DMS79 treated with DMSO at 0.1 percent for 48 hours (cell line): ENCODE measurements at places on chromosomes 2 and 18.
A peak's percentile ranks its signal among the peaks of the same experiment; 100 is the strongest.

GRCh38 chr2:37944268-37944667 lies 19.2 kb downstream of the RMDN2 start:
- no peak for DNase-seq

- no peak for DNase-seq
These were observed 128.4 kb downstream of the INO80D start for GRCh38 chr2:205957452-205958154.

GRCh38 chr18:49876536-49876935 lies 63.2 kb upstream of the ACAA2 start:
- no peak for DNase-seq

- DNase-seq = no peak
These were observed 73.3 kb downstream of the TXNL1 start for GRCh38 chr18:56565046-56565445.

- DNase-seq = no peak
These were observed 46.4 kb upstream of the RNF152 start for GRCh38 chr18:61939046-61939674.

- DNase-seq = no peak
These were observed 24.8 kb upstream of the TBC1D8 start for GRCh38 chr2:101175991-101176390.

- no peak for DNase-seq
These were observed 27.9 kb downstream of the GPC1 start for GRCh38 chr2:240463274-240463865.

DNA sequence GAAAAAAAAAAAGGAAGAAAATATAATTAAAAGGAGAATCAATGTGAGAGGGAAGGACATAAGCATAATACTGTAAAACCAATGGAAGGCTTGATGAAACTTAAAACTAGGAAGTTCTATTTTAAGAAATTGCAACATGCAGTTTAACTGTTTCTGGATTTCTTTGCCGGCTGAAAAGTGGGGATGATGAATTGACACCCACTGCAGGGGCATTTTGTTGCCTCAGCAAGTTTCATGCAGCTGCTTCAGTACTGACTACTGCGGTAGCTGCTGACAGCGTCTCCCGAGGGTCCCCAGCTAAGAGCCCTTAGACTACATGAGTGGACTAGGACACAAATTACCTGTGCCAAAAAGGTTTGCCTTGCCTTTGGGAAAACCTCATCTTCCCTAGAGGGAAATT lies 69.2 kb downstream of the B3GNT2 start:
- DNase-seq = peak; percentile 54

GRCh38 chr2:4020649-4021048 lies 317.3 kb downstream of the DCDC2C start:
- no peak for DNase-seq

DNA sequence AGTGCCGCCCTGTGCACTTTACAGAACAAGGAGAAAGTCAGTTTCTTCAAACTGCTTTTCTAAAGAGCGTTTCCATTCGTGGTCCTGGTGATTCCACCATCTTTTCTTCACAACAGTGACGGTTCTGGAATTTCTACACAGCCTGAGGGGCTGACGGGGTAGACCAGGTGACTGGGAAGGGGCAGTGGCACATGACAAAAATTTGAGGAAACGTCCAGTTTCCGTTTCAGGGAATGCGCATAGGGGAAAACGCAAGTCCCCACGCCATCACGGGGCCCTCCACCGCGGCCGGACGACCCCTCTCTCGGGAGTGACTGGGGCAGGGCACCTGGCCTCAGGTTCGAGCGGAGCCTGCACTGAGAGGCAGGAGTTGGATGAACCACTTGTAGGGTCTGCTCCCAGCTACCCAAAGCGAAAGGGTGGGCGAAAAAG lies 980 bp upstream of the SPTBN1 start:
- no peak for DNase-seq

GRCh38 chr2:227320305-227321094 lies 4.6 kb upstream of the MFF start:
- no peak for DNase-seq

DNA sequence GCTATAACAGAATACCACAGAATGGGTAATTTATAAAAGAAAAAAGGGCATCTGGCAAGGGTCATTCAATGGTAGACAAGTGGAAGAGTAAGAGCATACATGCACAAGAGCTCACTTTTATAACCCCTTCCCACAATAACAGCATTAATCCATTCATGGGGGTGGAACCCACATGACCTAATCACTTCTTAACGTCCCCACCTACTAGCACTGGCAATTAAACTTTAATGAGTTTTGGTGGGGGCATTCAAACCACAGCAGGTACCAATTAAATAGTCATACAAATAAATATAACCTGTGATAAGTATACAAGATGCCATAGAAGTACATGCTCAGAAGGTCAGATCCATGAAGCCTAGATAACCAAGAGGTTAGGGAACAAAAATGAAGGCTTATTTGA lies 48.6 kb downstream of the ROCK1 start:
- peak; percentile 4 for DNase-seq

- no peak for DNase-seq
These were observed 6.1 kb downstream of the LBH start for GRCh38 chr2:30237239-30237965.

DNA sequence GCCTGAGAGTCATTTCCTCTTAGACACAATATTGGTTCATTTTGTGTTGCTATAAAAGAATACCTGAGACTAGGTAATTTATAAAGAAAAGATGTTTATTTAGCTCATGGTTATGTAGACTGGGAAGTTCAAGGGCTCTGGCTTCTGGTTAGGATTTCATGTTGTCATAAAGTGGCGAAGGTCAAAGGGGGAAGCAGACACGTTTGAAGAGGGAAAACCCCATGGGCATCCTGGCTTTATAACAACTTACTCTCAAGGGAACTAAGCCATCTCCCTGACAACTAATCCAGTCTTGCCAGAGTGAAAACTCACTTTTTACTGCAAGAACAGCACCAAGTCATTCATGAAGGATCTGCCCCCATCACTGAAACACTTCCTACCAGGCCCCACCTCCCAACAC lies 89.7 kb upstream of the RNF152 start:
- DNase-seq = no peak

- DNase-seq = no peak
These were observed 30.1 kb upstream of the ITGA6 start for GRCh38 chr2:172397148-172397834.

GRCh38 chr2:58645017-58645416 lies 403.9 kb upstream of the FANCL start:
- no peak for DNase-seq

DNA sequence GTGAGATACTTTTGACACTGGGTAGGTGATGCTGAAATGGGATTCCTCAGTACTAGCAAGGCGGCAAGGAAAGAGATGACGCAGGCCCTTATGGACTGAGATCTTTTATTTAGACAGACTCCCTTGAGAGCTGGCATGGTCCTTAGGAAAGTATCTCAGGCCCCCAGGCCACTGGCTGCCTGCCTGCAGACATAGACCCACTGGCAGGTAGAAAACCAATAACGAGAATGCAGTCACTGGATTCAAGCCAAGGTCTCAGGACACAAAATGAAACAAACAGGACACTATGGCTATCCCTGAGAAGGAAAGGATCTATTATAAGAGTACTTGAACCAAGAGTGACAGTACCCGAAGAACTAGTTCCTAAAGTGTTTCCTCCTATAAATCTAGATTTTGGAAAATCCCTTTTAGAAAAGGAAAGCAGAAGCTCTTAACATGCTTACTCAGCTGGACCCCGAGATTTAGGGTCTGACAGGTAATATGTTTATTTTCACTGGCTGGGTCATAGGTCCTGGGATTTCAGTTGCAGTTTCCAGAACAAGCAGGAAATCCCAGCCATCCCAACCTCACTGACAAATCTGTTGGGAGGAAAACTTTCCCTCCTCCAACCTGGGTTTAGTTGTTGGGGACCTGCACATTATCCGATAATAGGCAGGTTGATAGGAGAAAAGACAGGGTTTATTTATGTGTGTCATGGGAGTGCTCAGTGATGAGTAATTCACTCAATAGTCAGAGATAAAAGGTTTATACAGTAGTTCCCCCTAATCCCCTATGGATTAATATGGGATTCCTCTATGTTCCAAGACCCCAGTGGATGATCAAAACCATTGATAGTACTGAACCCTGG lies 44.5 kb downstream of the COMMD1 start:
- DNase-seq = peak; percentile 88

DNA sequence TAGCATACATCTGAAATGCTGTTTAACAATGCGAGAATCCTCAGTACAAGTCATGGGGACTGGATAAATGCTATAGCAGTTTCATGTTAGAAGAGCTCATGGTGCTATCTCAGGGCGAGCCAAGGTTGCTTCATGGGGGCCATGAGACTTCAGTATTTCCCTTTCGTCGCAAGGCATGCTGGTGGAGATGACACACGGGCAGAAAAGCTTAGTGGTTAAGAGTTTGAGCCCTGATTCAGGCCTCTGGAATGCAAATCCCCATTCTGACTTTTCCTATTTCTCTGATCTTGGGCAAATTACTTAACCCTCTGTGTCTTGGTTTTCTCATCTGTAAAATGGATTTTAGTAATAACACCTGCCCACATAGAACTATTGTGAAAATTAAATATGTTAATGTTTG lies 57.4 kb upstream of the EPHA4 start:
- no peak for DNase-seq

DNA sequence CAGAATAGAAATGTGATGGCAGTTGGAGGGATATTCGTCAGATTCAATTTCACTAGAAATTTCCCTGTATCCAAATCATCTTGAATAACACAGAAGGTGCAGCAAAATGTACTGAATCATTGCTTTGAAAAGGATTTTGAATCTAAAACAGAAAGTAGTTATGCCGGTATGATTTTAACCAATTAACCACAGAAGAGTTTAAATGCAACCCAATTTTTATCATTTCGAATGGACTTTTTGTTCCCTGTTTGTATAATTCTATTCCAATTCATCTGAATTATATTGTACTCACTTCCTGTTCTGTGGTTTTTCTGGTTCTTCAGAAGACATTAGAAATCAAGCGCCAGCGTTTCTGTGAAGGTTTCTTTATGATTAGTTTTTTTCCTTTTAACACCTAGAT lies 190.4 kb downstream of the MYO3B start:
- no peak for DNase-seq

- DNase-seq = peak; percentile 93
These were observed 1.3 kb upstream of the CLIP4 start for GRCh38 chr2:29113891-29114321.

DNA sequence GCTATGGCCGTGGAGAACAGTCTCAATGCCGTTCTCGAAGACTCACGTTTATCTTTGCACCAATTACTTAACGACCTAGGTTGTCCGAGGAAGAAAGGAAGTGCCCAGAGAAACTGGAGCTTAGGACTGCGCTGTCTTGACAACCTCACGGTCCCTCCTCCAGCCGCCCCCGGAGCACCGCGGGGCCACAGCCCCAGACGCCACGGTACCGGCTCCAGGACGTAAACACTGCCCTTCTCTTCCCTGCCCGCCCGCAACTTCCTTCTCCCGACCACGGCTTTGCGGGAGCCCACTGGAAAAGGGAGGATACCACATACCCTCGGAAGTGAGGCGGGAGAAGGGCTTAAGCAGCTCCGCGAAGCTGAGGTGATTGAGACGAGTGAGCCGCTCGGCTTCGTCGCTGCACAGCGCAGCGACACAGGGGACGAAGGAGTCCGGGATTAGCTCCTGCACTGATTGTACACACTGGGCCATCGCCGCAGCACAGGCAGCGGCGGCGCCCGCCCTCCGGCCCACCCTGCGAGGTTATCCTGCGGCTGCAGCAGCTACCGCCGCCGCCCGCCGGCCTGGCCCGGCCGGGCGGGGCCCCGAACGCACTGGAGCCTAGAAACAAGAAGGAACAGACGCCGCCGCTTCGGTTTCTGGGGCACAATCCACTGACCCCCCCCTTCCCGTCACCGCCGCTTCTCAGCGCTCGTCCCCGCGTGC lies 483 bp downstream of the TRAPPC8 start:
- DNase-seq = peak; percentile 41

DNA sequence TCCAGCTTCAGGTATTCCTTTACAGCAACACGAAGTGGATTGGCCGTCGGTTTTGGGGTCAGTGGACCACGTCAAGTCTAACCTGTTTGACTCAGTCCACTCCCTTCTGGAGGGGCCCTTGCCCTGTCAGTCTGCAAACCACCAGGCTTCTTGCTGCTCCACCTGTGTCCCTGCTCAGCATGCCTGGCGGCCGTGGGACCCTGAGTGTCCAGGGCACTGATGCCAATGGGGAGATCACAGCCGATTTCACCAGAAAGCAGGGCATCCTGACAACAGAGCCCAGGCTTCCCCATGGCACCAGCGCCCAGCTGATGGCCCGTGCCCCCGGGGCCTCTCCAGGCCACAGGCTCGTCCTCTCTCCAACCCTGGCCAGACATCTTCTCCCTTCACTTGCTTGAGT lies 41.2 kb upstream of the HS6ST1 start:
- no peak for DNase-seq

GRCh38 chr2:60516383-60516811 lies 37.1 kb downstream of the BCL11A start:
- no peak for DNase-seq

- DNase-seq = no peak
These were observed 373.5 kb upstream of the CHST9 start for GRCh38 chr18:27558388-27559155.

GRCh38 chr2:148842050-148842449 lies 33.0 kb upstream of the KIF5C start:
- DNase-seq = no peak

DNA sequence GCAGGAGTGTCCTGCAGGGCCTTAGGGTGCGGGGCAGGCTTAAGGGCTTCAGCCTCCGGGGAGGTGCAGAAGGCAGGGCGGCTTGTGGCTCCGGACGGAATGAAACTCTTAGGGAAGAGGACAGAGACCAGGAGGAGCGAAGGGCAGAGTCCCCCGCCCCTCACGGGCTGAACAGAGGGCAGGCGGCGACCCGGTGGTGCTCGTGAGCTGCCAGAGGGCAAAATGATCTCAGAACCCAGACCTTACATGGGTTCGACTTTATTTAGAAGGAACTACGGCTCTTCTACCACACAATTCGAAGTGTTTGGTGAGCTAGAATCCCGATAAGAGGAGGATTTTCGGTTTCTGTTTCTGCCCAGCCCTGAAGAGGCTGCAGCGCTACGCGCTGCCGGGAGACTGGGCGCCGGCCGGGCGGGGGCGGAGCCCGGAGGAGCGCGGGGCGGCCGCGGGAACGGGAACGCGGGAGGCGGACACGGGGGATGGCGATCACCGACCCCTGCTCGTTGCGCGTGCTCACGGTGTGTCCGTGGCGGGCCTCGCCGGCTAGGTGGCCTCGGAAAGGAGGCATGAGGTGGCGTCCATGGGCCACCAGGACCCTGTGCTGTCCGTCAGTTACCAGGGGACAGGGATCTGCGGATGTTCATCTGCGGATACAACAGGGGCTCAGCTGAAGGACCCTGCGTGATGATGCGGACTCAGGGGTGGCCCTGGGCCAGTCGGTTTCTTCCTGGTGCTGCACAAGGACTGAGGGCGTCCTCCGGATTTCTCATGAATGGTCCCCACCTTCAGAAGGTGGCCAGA lies 4.2 kb upstream of the SP100 start:
- DNase-seq = peak; percentile 40
